Transverse colon (tissue), 4 donors: ENCODE measurements at places on chromosomes 11 and 22. TPM values are rescaled to one million over a fixed set of nuclear protein-coding genes. Genes with fewer than 3 reads are reported as not detected.
A peak's percentile ranks its signal among the peaks of the same experiment; 100 is the strongest.

Gene ALX4
- not detected for total RNA-seq

Gene LRRC10B
- 1.1 TPM for total RNA-seq

Gene C22orf15
- not detected for total RNA-seq

Gene RHOD
- 1.2 TPM for total RNA-seq

DNA sequence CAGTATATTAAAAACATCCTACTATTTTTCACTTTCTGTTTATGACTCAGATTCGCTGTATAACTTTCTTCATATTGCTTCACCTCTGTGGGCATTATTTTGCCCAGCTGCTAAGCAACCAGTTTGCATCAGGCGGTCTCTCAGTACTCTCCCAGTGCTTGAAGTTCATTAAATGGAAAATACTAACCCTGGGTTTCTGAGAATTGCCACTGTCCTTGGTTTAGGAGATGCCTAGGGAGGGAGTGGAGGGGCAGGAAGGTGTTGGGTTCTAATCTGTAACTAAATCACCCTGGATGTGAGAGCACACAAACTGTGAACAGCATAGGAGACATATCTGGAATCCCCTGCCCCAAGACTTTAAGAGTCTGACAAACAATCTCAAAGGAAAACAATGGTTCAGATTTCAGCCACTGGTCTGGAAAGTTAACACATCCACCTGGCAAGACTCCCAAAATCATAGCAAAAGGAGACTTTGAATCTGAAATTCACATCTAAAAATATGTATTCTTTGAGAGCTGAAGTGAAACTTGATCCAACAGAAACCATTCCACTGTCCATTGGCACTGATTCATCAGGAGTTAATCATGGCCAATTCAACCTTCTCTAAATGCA lies 540.0 kb downstream of the SOX6 start:
- peak overlapping the region; percentile 78 for H3K27ac ChIP-seq
- peak; percentile 50 for DNase-seq
- H3K27me3 ChIP-seq = no peaks in the 10 kb centered on the region
- no peak overlapping the region for H3K4me3 ChIP-seq
- peaks cover 46% of the 10 kb centered on the region for H3K4me1 ChIP-seq
